ENCODE measurements at places on chromosomes 3 and 15.

GRCh38 chr3:124995460-124995994 is 60.3 kb downstream of the HEG1 start:
- DNase-seq = peak; percentile 23

DNA sequence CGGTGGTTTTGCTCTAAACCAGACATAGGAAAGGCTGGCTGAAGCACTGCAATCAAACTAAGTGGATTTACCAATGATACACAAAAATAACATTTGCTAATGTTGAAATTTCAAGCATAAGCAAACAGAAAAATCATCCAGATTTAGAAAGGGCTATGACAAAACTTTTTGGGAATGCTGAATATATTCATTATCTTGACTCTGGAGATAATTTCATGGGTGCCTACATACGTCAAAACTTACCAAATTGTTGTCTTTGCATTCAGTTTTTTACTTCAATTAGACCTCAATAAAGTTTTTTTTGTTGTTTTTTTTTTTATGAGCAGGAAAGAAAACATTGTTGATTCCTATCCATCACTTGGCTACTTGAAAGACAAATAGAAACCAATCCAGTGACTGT is 140.8 kb downstream of the NR2E3 start:
- DNase-seq = no peak

DNA sequence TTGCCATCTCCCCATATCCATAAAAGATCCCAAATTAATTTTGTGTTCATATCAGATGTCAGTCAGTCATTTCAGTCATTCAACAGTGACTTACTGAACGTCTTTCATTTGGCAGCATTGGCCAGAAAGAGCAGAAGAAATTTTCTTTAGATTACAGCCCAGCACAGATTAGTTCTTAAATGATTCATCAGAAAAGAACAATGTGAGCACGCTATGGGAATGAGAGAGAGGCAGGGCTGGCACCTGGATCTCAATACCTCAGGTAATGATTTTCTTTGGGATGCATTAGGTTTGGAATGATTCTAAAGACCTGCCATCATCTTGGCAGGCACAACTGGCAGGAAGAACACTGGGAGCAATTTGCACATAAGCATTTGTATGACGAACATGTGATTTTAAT is 41.6 kb downstream of the FBN1 start:
- no peak for DNase-seq

- DNase-seq = peak; percentile 42
Observed at GRCh38 chr15:84981711-84982300, at the start of gene PDE8A. TSS of gene PDE8A (plus strand) at chr15:84981856. CDS start at chr15:84982163, 307 bp downstream.

DNA sequence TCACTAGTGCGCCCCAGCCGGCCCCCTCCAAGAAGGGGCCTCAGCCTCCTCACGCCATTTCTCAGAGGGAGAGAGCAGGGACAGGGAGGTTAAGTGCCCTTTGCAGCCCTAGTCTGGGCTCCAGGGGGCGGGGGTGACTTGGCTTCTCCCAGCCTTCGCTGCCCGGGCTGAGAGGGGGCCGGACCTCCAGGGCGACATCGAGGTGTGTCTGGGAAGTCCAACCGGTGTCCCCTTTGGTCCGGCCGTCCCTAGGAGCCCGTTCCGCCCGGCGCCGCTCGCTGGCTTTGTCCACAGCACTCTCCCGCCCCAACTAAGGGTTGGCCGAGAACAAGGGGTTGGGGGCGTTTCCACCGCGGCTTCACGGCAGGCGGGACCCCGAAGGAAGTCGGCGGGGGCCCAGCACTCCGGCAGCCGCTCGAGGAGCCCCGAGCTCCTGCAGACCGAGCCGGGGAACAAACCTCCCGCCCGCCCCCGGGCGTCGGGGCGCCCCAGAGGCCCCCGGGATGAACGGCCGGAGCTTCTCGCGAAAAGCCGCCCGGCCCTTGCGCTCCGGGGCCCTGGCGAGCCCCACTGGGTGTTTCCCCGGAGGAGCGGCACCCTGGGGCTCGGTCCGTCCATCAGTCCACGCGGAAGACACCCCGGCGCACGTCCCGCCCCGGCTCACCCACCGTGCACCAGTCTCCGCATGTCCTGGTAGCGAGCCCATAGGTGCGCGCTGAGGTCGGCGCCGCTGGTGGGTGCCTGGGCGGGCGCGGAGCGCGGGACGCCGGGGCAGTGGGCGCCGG is 627 bp downstream of the NT5DC2 start:
- no peak for DNase-seq

GRCh38 chr3:133928903-133929607 is 33.4 kb upstream of the RAB6B start:
- no peak for DNase-seq

- no peak for DNase-seq
Observed at GRCh38 chr3:57278237-57278636, 14.2 kb downstream of the ASB14 start.

GRCh38 chr3:158773845-158774830 is 27.7 kb upstream of the MFSD1 start:
- no peak for DNase-seq

- DNase-seq = no peak
Observed at GRCh38 chr3:6467186-6467585, 393.7 kb upstream of the GRM7 start.

Data from stimulated activated CD4-positive, alpha-beta T cell treated with anti-CD3 and anti-CD28 coated beads, Interleukin-2, amount 100 ng/mL, for 48 hours (primary cell).